T-helper 9 cell (primary cell): ENCODE measurements at places on chromosomes 6 and 20.

- DNase-seq, result no peak
These were observed 256.3 kb downstream of the OGFRL1 start for GRCh38 chr6:71544906-71545305.

DNA sequence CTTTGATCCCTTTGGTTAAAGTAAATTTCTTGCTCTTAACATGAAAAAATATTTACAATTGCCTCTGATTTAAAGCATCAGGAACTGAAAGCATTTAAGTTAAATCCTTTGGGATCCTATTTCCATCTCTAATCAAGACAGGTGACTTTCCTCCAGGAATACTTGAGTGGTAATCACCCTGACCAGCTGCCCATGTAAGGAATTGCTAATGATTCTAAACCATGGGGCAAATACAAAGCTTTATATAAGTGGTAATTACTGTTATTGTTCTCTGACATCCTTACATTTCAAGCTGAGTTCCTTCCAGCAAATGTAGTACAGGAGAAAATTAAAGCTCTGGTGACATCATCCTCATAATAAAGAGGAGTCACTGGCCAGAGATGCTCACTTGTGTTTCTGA, 100.6 kb downstream of the CRYBG1 start:
- DNase-seq, result no peak

DNA sequence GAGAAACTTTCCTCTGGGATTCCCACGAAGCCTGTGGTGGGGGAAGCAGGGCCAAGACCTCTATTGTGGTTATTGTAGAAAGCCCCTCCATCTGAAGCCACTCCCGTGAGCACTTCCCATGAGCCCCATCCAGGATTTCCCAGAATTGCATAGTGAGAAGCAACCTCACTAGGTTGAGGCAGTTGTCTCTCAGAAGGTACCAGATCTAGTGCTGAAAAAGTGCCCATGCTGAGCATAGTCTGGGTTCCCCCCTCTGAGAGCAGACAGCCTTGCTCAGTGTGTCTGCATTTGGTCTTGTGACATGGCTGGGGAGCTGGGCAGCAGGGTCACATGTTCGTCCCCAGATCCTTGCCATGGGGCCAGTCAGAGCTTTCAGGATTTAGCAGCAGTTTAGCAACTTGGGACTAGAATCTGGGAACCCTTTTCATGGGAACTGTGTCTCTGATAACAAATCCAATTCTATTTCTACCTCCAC, 38.6 kb downstream of the SLC9A8 start:
- no peak for DNase-seq

- no peak for DNase-seq
These were observed 671 bp downstream of the EFHC1 start for GRCh38 chr6:52420668-52421358.
